ENCODE measurements at places on chromosomes 5 and 9.
A peak's percentile ranks its signal among the peaks of the same experiment; 100 is the strongest.

GRCh38 chr9:100668024-100668423, 90.1 kb downstream of the CAVIN4 start:
- no peak for DNase-seq

GRCh38 chr5:89534331-89534730, 651.3 kb upstream of the MEF2C start:
- no peak for DNase-seq

GRCh38 chr9:134005381-134005780, 13.3 kb upstream of the VAV2 start:
- DNase-seq = no peak

DNA sequence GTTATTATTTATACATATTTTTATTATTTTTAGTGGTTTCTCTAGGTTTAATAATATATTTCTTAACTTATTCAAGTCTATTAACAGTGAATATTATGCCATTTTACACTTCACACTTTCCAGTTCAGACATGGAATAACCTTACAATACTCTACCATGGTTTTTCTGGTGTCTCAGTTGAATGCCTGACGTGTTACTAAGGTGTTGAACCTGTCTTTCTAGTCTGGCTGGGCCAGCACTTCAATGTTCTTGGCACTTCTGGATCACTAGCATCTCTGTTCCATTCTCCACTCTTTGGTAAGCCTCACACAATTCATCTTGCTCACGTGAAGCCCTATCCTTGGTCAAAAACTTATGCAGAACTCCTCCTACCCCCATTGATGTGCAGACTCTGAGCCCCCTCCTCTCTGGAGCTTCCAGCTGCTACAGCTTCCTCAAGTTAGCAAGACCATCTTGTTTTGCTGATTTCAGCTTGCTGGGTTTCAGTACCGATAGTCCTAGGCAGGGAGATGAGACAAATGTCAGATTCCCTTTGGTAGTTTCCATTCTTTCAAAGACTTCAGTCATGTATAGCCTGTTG, 243.1 kb downstream of the FBXO4 start:
- no peak for DNase-seq

DNA sequence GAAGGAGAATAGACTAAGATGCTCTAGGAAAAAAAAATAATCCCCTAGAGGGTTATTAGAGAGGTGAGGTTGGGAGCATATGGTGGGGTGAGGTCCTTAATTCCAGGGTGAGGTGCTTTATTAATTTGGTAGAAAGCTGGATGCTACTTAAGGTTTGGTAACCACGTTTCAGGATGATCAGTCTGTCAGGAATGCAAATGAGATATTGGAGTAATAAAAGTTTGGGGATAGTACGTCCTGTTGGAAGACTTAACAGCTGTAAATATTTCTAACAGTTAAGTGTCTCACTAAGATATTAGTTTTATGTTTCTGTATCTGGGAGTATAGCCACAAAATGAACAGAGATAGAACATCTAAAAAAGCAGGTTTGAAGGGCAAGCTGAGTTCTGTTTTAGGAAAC, 578.9 kb downstream of the CETN3 start:
- DNase-seq = no peak

- no peak for DNase-seq
Observed at GRCh38 chr5:133919148-133920136, 49.0 kb downstream of the C5orf15 start.

DNA sequence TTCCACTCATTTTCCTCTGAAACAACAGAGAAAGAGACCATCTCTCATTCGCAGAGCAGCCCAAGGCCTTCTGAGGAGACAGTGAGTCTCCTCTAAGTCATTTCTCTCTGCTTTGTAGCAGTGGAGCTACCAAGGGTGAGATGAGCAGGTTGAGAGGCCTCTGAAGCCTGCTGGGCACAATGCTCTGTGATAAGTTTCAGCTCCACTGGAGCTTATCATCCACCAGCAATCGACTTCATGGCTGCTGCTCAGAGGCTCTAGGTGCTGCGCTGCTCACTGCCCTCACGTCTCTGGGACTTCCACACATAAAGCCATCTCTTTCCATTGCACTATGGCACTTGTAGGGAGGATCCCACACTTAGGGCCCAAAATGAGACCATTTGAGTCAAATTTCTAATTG, 96.3 kb downstream of the CMYA5 start:
- DNase-seq = no peak

- DNase-seq = no peak
Observed at GRCh38 chr5:171714851-171715250, 70.8 kb upstream of the SMIM23 start.

- DNase-seq = no peak
Observed at GRCh38 chr5:99025298-99026045, 96.7 kb upstream of the CHD1 start.

- no peak for DNase-seq
Observed at GRCh38 chr5:146880966-146881365, 2.4 kb upstream of the PPP2R2B start.

DNA sequence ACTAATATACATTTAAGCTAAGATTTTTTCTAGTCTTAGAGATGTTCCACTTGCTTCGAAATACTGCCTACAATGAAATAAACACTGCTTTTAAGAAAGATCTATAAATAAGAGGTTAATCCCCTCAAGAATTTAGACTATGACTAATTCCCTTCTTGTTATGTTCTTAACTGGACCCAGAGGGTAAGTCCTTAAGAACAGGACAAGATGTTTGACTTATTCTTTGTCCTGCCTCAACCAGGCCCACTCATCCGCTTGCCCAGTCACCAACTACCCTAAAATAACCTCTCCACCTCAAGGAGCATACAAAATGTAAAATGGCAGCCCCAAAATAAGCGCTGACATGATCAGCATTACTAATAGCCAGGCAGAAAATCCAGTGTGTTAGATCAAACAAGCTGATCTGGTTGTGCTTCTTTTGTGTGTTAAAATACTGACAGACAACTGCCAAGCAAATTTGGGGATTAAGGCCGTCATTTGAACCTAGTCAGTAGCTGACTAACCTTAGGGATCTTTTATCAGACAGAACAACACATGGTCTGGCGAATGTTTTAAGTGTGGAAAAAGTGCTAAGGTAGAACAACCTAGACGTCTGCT, 93.7 kb upstream of the SMC5 start:
- no peak for DNase-seq

GRCh38 chr5:39891376-39891775, 466.6 kb upstream of the DAB2 start:
- DNase-seq = no peak

- DNase-seq = peak; percentile 2
Observed at GRCh38 chr5:75716715-75717081, 539 bp downstream of the POC5 start.

- DNase-seq = no peak
Observed at GRCh38 chr9:4424891-4425290, 65.4 kb upstream of the SLC1A1 start.

- DNase-seq = no peak
Observed at GRCh38 chr5:153818626-153819025, 220.1 kb downstream of the FAM114A2 start.

DNA sequence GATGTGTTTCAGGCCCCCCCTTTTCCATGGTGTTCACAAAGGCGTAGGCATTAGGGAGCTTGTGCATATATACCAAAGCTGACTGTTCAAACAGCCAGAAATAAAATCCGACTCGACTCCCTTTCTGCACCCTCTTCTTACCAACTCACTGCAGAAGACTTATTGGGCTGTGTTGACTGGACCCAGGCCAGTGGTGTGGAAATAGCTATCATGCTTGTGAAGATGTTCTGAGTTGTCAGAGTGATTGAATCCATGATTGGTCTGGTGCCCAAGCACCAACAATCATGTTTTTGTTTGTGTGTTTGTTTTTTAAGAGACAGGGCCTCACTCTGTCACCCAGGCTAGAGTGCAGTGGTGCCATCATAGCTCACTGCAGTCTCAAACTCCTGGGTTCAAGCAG, 21.6 kb downstream of the TJP2 start:
- no peak for DNase-seq
